ENCODE measurements at places on chromosomes 12 and 14. TPM values are rescaled to one million over a fixed set of nuclear protein-coding genes. Genes with fewer than 3 reads are reported as not detected.

GRCh38 chr12:57164966-57165625, 17.7 kb upstream of the LRP1-AS start:
- ATAC-seq, result no peak

DNA sequence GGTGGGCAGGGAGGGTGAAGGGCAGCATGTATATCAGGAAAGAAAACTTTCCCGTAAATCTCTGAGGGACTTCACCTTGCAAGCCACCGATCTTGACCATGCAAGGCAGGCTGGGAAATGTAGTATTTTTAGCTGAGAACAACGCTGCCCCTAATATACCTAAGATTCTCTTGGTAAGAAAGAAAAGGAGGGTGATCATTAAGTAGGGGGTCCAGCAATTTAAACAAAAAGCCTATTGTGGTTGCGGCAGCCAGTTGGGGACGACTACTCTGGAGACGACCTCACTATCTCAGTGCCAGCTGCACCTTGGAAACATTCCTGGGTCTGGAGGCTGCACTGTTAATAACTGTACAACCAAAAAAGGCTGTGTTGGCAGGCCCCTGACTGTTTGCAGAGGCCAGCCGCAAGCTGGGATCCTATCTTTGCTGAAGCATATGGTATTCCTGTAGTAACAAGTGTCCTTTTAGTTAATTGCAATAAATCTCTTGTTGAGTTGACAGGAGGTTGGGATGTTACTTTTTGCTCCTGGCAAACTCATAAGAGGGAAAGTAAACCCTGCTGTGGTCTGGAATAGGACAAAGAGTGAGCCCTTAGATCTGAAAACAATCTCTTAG, 6.4 kb downstream of the APOLD1 start:
- peak; percentile 11 for ATAC-seq

DNA sequence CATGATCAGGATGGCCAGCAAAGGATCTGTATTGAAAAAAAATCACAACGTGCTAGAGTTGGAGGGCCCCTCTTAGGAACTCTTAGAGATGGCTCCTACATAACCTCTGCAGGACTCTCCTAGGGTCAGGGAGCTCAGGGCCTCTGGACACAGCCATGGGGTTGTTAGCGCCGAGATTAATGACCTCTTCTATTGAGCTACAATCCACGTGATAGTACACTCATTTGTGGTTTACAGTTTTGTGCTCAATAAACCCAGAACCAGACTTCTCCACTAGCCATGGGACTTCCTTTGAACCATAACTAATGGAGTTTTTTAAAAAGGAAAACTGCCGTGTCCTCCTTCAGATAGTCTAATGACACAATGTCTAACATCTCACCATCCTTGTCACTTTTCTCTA, 29.6 kb upstream of the HDAC7 start:
- ATAC-seq, result peak; percentile 5

PTHLH gene
- 19.0 TPM for total RNA-seq

- ATAC-seq, result no peak
Observed at GRCh38 chr12:98402671-98403070, 112.7 kb upstream of the TMPO start.

DNA sequence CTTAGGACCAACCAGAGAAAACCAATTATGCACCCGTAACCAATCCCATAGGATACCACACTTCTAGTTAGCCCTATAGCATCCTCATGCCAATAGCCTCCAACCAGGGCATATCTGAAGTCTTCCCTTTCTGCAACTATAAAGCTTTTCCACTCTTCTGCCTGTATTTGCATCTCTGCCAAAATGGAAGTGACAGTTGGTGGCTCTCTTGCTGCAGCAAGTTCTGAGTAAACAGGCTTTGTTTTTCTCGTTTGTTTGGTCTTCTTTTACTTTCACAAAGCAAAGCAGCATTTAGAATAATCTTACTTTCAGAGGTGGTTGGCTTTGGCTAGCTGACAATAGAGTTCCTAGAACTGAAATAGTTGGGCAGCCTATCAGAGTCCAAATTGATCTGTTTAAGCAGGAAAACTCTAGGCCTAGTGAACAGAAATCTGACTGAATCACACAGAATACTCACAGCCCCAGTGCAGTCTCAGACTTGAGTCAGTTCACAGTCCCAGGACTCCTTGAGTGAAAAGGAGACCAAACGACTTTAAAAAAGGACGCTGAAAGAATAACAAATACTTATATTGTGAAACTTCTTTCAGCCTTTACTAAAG, 1029.7 kb upstream of the LRFN5 start:
- no peak for ATAC-seq

DNA sequence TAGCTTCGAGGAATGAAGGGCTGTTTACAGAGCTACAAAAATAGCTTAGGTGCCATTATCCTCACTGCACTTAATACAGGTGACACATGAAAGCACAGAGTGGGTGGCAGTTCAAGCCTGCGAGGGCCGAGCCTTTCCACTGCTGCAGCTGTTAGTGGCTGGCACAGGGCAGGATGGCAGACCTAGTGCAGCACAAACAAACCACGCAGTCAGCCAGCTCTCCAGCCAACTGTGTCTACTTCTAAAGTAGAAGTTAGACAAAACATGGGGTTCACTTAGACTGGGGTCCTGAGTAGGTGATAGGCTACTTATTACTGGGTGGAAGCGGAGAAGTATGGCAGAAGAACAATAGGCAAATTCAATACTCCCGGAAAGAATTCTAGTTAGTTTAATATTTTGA, 95.4 kb downstream of the DUSP16 start:
- no peak for ATAC-seq

SSTR1 gene
- 0.08 TPM for total RNA-seq

DNA sequence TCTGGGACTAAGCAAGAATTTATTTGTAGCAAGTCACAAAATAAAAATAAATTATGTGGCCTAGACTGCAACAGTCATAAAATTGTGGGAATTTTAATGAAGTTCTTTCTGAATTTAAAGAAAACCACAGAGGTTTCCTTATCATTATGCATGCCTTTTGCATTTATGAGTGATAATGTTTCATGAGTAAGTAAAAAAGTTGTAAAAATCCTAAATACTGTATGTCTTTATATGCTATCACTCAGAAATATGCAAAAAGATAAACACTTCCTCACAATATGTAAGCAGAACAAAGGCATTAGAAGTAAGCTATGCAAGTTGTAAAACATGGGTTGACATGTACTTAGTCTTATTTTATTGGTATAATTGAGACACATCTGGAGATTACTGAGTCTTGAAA, 239.4 kb upstream of the PDE3A start:
- no peak for ATAC-seq

DNA sequence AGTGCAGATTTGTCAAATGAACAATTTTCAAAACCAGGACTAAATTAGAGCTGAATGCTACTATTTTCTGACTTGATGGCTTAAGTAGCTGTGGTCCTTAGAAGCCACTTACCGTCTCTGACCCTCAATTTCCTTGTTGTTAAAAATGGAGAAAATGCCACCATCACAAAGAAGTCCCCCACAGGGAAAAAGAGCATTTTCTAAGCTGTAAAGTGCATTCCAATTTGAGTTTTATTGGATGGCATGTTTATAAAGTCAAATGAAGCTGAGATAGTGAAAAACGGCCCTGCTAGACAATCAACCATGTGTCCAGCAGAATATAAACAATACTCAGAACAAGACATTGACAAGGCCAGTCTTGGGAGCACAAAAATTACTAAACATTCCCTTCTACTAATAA, 53.6 kb downstream of the GOLGA5 start:
- no peak for ATAC-seq

GPR84 gene
- total RNA-seq, result 0.16 TPM
